Kidney (tissue), 22 donors: ENCODE measurements at places on chromosomes 11 and 22. TPM values are rescaled to one million over a fixed set of nuclear protein-coding genes. Genes with fewer than 3 reads are reported as not detected.

ROBO4 gene
- 29.5 TPM for total RNA-seq

LUZP2 gene
- 0.19 TPM for total RNA-seq

RAB3IL1 gene
- total RNA-seq: 14.6 TPM

RASSF10 gene
- total RNA-seq: 9.7 TPM

HOATZ gene
- not detected for total RNA-seq

MS4A3 gene
- not detected for total RNA-seq

LRRC10B gene
- total RNA-seq: 2.9 TPM

FGF3 gene
- not detected for total RNA-seq

DNA sequence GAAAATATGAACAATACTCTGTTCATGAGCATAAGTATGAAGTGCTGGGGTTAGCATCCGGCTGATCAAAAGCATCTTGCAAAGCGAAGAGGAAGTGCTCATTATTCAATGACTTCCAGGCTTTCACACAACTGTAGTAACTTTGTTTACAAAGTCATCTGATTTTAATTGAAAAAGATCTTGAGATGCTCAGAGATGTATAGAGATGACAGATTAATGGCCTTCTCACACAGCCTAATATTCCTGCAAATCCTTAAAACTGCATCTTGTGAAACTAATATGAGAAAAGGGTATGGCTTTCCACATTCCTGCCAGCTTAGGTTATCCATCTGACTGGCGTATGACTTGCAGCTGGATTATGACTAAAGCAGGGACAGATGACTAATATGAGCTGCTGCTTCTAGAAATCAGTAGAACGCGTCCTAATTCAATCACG, 125.4 kb downstream of the CASP12 start:
- no peaks in the 10 kb centered on the region for H3K36me3 ChIP-seq
- no peaks in the 10 kb centered on the region for H3K27me3 ChIP-seq
- peak; percentile 63 for DNase-seq
- H3K4me1 ChIP-seq: no peaks in the 10 kb centered on the region
- no peak overlapping the region for H3K27ac ChIP-seq

DNA sequence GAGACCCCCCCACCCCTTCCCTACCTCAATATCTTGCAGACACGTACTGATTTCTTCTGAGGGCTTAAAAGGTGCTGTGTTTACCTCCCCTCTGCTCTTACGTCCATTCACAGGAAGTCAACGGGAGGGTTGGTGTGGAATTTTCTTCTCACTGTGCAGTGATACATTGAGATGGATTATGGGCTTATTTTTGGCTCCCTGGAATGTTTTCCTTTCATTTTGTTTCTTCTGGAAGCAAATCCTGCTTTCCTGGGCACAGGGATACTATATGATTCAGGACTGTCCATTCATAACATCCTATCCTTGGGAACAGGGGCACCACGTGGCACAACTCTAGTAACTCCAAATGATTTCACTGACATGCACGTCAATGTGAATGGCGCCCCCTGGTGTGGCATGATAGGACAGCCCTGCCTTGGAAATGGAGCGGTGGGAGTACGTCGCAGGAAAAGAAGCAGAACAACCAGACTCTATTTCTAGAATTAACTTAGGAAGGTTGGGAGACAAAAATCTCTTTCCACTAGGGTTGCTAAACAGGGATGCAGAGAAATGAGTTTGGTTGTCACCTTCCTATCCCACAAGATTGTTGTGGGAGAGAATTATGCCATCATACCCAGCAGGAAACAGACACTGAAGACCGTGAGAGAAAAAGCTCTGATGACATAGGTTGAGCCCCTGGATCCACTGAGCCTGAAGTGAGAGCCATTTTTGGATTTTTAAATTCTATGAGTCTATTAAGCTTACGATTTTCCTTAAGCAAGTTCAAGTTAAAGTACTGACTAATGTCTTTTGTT, 146.5 kb upstream of the RAG2 start:
- no peak overlapping the region for H3K4me3 ChIP-seq
- peak; percentile 60 for DNase-seq
- H3K27ac ChIP-seq: no peak overlapping the region
- no peaks in the 10 kb centered on the region for H3K27me3 ChIP-seq
- no peaks in the 10 kb centered on the region for H3K36me3 ChIP-seq
- no peaks in the 10 kb centered on the region for H3K4me1 ChIP-seq

GRCh38 chr22:20531404-20532201, 24.2 kb downstream of the MED15 start:
- peak overlapping the region; percentile 69 for H3K27ac ChIP-seq
- DNase-seq: no peak
- no peak overlapping the region for H3K4me3 ChIP-seq
- peaks cover 37% of the 10 kb centered on the region for H3K4me1 ChIP-seq

- H3K27me3 ChIP-seq: no peaks in the 10 kb centered on the region
- no peak for DNase-seq
- no peak overlapping the region for H3K27ac ChIP-seq
- H3K36me3 ChIP-seq: no peaks in the 10 kb centered on the region
- no peak overlapping the region for H3K4me3 ChIP-seq
Observed at GRCh38 chr11:460331-461199, 10.5 kb downstream of the PTDSS2 start.

DNA sequence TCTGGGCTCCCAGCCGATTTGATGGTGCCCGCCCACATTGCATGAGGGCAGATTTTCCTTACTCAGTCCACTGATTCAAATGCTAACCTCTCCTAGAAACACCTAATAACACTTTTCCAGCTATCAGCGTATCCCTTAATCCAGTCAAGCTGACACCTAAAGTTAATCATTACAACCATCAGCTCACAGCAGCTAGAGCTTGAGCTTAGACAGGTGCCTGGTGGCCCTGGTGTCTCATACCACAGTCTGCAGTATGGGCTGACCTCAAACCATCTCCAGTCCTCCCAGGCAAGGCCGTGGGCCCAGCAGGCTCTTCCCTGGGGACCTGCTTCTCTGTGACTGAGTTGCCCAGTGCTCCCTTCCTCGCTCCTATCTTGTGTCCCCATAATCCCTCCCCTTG, 174.4 kb upstream of the NECTIN1 start:
- no peak overlapping the region for H3K27ac ChIP-seq
- H3K36me3 ChIP-seq: no peaks in the 10 kb centered on the region
- H3K27me3 ChIP-seq: no peaks in the 10 kb centered on the region

- no peaks in the 10 kb centered on the region for H3K4me1 ChIP-seq
- H3K4me3 ChIP-seq: no peak overlapping the region
- no peak overlapping the region for H3K27ac ChIP-seq
- no peak for DNase-seq
Observed at GRCh38 chr11:73121692-73122091, 20.4 kb downstream of the FCHSD2 start.

DNA sequence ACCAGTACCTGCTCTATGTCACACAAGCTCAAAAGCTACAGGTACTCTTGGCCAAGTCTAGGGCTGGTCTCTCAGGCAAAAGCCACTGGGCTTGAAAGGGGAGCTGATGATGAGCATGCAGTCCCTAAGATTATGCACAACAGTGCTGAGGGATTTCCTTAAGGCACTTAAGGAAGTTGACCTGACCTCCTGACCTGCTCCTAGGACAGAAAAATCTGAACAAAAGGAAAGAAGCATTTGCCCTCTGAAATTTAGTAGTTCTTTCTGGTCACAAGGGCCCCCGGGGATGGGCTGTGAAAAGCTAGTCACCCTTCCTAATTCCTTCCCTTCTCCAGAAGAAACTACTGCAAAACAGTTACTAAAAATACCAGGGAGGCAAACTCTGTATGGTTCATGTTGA, 83.6 kb upstream of the PHOX2A start:
- H3K4me3 ChIP-seq: no peak overlapping the region
- H3K27me3 ChIP-seq: no peaks in the 10 kb centered on the region
- H3K4me1 ChIP-seq: no peaks in the 10 kb centered on the region
- peaks cover 4% of the 10 kb centered on the region for H3K36me3 ChIP-seq

DNA sequence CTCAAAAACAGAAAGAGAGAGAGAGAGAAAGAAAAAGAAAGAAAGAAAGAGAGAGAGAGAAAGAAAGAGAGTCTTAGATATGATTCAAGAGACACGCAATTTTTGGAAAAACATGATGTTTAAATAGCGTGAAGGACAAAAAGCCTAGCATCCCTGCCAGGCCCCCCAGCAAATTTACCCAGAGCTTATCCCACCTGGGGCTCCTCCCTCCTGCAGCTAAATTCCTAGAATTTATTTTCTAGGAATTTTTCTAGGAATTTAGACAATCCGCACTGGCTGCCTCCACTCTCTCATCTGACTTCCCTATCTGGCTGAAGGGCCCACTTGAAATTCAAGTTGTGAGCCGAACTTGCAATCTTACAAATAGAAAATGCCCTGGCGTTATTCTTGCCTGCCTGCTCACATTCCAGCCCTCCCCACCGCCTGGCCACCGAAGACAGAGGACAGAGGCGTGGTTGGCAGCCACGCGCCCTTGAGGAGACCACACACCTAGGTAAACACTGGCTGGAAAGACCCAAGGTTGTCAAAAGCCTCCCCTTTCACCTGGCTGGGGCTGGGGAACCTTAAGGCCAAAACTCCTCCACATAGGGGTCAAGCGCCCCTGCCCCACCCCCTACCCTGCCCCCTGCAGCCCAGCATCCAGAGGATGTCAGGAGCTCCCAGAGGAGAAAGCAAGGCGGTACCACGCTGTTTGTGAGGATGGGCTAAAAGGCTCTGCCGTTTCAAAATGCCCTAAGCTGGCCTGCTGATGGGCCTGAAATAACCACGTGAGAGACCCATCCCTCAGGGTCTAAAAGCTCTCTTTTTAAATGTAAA, 42.2 kb downstream of the AHNAK start:
- DNase-seq: peak; percentile 60
- no peaks in the 10 kb centered on the region for H3K27me3 ChIP-seq
- no peaks in the 10 kb centered on the region for H3K4me1 ChIP-seq
- H3K36me3 ChIP-seq: no peaks in the 10 kb centered on the region
- no peak overlapping the region for H3K27ac ChIP-seq

DNA sequence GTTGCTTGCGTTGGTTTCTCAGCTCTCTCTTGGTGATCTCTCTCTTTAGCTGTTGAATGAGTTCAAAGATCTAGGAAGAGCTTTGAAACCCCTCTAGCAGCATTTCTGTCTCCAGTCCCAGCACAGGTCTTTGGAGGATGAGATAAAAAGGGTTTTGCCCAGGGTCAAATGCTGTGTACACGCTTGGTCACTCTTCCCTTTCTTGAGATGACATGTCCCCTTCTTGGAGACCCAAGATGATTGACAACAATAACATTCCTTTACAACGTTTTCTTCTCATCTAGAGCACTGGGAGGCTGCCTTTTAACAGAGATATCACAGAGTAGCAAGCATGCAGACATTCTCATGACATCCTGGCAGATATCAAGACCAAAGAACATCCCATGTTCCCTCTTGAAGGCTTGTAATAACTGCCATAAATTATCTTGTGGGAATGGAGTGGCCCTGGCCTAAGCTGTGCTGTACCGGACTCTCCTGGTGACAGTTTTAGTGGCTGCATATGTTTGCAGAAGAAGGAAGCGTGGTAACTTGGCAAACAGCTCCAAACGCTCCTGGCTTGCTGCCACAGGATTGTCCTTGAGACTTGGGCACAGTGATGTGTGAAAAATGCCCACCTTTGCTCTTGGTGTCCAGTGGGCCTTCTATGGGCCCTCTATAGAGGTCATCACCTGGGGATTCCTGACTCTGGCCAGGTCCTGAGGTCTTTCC, 107.8 kb downstream of the PTPRJ start:
- peak overlapping the region; percentile 54 for H3K27ac ChIP-seq
- H3K36me3 ChIP-seq: no peaks in the 10 kb centered on the region
- H3K4me1 ChIP-seq: peaks cover 44% of the 10 kb centered on the region

DNA sequence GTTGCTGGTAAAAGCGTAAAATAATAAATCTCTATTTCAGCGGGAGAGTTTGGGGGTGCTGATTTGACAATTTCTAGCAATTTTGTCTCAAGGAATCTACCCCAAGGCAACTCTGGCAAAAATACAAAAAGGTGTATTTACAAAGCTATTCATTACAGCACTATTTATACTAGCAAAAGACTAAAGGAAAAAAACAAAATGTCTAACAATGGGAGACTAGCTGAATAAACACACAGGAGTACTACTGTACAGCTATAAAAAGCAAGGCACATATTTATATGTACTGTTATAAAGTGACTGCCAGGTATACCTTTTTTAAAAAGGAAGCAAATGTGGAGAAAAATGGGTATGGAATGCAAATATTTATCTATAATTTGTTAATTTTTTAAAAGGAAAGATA, 32.7 kb downstream of the SLC35F2 start:
- no peak for DNase-seq
- H3K4me3 ChIP-seq: no peak overlapping the region
- H3K36me3 ChIP-seq: no peaks in the 10 kb centered on the region

DNA sequence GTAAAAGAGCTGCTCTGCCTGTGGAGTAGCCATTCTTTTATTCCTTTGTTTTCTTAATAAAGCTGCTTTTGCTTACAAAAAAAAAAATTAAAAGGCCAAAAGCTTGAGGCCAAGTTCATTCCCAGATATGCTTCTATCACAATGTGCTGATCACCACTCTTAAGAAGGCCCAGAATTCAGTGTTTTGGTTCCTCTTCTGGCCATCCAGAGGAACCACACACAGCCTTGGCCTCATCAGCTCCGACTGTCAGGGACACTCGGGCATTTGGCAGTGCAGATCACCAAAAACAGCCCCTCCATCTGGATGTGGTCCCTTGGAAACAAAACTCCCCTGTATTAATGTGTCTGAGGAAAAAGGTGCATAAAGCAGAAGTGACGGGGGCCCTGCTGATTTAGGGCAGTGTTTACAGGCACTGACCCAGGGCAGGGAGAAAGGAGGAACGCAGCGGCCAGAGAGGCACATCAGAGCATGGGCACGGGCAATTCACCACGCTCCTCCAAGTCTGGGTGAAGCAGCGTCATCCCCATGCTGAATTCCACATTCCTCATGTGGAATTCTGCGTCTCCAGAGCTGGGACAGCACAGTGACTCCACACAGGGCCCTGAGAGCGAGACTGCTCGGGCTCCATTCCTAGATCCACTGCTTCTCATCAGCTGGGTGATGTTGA, 17.7 kb downstream of the POLDIP3 start:
- peaks cover 57% of the 10 kb centered on the region for H3K36me3 ChIP-seq
- no peak overlapping the region for H3K4me3 ChIP-seq
- H3K4me1 ChIP-seq: no peaks in the 10 kb centered on the region
- no peak overlapping the region for H3K27ac ChIP-seq
- DNase-seq: no peak
- no peaks in the 10 kb centered on the region for H3K27me3 ChIP-seq

DNA sequence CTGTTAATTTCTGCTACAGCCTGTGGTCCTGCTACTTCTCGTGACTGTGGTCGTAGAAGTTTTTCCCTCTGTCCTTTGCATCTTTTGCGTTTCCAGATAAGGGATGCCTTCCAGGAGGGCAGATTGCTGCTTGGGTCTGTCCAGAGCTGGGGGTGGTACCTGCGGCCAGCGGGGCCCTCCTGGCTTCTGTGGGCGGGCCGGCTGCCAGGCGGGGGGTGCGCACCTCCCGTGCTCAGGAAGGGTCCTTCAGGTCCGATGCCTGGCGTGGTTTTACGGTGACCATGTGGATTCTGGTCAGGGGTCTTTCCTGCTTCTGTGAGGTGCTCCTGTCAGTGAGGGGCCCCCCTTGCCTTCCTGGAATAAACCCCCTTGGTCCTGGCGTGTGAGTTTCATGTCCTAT, 84.8 kb downstream of the KCNQ1 start:
- H3K27me3 ChIP-seq: no peaks in the 10 kb centered on the region
- no peaks in the 10 kb centered on the region for H3K36me3 ChIP-seq
- DNase-seq: no peak
- no peak overlapping the region for H3K27ac ChIP-seq

GRCh38 chr11:118415739-118416068, 14.3 kb downstream of the ATP5MG start:
- H3K27me3 ChIP-seq: no peaks in the 10 kb centered on the region
- no peak overlapping the region for H3K4me3 ChIP-seq
- H3K4me1 ChIP-seq: peaks cover 15% of the 10 kb centered on the region
- DNase-seq: no peak
